ENCODE measurements at places on chromosomes 11 and 22.
A peak's percentile ranks its signal among the peaks of the same experiment; 100 is the strongest.

DNA sequence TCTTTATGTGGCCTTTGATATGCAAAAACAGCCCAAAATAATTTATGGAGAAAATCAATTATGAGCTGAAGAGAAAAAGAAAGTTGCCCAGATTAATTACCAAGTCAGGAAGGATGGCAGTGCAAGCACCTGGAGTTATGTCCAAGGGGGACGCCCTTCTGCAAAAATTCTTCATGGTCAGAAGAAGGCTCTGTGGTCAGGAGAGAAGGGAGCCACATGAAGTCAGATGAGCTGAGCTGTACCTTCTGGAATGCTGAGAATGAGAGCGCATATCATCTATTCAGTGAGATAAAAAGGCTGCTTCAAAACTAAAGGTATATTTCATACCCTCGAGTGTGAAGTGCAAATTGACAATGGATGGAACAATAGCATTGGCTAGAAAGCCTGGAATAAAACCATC, 607.4 kb downstream of the NTM start:
- DNase-seq = peak; percentile 80

GRCh38 chr22:35352214-35353111, 28.4 kb upstream of the HMOX1 start:
- DNase-seq = no peak

- DNase-seq = no peak
Observed at GRCh38 chr11:31943056-31943780, 132.1 kb upstream of the PAX6 start.

DNA sequence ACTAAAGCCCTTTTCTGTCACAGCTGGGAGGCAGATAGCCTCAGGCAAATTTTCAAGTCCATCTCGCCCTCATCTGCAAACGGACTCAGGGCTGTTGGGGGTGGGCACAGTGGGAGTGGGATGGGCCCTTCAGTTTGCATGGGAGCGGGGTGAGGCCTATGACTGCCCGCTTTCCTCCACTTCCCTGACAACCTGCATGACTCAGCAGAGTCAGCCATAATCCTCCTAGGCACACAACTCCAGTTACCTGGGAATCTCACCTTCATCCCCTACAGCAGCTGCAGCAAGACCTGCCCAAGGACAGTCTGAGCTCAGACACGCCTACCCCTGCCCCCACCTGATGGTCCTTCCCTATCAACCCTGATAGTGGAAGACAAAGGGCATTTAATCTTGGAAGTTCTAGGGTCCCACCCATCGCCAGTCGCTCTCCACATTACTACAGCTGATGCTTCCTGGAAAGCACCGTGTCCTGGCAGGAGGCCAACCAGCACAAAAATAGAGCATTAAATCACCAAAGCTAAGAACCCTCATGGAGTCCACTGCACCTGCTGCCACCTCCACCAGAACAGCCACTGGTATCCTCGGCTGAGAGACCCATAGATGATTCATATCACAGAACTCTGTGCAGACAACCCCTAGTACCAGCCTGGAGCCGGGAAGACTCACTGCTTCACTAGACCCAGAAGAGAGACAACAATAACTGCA, 319.3 kb downstream of the DCDC1 start:
- no peak for DNase-seq

DNA sequence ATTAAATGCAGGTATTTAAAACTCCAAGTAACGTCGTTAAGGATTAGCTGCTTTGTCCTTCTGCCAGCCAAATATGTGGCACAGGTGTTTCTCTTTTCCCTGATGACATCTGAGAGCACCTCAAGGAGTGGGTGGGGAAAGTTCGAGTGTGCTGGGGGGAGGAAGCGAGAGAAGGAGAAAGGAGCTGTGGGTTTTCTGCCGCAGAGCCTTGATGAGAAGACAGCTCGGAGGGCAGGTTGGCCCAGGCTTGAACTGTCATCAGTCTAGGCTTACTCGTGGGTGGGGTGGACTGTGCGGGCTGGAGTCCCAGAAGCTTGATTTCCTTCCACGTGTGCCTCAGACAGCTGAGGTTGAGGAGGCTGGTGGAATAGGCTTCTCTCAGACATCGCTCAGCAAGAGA, 15.2 kb upstream of the SORL1-AS1 start:
- peak; percentile 10 for DNase-seq

DNA sequence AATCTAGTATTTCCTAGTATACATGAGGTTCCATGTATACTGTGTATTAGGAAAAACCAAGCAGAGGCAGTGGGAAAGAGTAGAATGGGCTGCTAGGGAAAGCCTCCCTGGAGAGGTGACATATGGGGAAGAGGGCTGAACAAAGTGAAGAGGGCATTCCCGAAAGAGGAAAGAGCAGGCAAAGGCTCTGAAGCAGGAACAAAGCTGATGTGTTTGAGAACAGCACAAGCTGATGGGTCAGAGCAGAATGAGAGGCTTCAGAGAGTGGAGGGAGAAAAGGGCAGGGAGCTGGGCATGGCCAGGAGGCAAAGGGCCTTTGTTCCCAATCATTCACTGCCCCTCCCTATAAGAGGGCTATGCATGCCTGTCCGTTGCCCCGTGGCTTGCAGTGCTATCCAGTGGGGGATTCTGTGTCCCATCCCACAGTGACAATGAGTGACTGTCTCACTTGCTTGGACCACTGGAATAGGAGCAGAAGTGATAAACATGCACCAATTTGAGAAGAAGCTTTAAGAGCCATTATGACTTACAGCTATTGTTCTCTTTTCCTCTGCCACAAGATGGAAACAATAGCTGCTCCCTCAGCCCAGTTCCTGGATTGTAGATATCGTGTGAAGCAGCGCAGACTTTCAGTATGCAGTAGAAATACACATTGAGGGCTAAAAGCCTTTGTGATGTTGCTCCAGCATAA, 39.6 kb downstream of the GALNT18 start:
- DNase-seq = no peak

GRCh38 chr22:45201678-45202332, 38.1 kb downstream of the NUP50 start:
- DNase-seq = peak; percentile 83

- DNase-seq = no peak
Observed at GRCh38 chr11:73170140-73170539, 28.0 kb upstream of the FCHSD2 start.

- DNase-seq = no peak
Observed at GRCh38 chr11:131510662-131511061, 140.2 kb downstream of the NTM start.

GRCh38 chr22:41862530-41863266, 29.8 kb downstream of the SREBF2 start:
- DNase-seq = peak; percentile 25

- DNase-seq = no peak
Observed at GRCh38 chr11:78189174-78189724, 530 bp downstream of the USP35 start.

GRCh38 chr11:19891022-19891421, 178.4 kb downstream of the NAV2 start:
- DNase-seq = no peak

- DNase-seq = no peak
Observed at GRCh38 chr11:7514099-7514591, 346 bp downstream of the PPFIBP2 start.
